ENCODE measurements at places on chromosomes 7 and 10.

DNA sequence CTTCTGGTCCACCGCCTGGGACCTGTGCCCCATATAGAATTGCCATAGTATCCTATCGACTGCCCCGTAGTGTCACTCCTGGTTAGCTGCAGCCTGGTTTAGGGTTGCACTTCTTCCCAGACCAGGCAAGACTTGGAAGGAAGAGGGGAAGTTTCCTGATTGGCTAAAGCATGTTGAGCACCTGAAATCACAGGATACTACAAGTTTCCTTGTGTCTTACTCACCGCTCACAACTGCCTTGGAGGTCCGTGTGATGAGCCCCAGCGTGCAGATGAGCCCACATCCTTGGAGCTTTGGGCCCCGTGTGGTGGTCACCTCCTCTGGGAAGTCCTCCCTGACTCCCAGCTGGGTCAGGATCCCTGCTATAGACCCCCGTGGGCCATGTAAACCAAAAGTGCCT lies 73.9 kb upstream of the GTF2I start:
- no peak for DNase-seq

DNA sequence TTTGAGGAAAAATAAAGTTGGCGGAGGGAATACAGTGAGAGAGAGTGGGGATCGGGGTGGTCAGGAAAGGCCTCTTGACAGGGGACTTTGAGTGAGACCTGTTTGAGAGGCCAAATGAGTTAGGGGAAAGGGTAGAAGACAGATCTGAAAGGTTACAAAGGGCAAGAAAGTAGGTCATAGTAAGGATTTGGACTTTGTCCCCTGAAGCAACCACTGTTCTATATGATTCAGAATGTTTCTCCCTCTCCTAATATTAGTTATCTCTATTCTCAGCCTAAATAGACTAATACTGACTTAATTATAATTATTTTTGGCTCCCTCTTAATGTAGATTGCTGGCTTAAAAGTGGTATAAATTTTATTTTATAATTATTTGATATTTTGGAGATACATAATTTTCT lies 88.0 kb downstream of the CTNNA3 start:
- no peak for DNase-seq

DNA sequence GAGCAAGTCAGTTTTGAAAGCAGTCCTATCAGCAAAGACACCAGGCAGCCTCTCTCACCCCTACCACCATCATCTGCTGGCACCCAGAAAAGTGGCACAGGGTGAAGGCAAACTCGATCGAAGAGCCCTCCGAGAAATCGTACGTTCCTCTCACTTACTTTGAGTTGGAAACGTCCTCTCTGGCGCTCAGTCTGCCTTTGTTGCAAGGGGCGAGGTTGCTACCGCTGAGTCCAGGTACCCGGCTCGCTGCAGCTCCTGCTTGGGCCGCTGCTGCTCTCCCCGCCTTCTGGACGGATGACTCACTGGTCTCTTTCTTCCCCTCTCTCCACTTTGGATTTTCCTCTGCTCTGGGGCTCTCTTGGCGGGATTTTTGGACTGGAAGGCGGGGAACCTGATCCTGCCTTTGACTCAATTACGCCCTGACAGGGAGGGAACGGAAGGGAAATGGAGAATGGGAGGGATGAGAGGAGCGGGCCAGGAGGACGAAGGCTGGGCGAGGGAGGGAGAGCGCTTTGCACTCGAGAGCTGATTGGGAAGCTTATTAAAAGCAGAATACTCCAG lies at the start of gene PTN:
TSS of gene PTN (minus strand) at position 453 of the 561 bp plus-strand sequence. CDS start 88,760 bp downstream, outside the sequence.
- DNase-seq: no peak

- no peak for DNase-seq
These were observed 423.4 kb downstream of the DNAJB6 start for GRCh38 chr7:157760004-157760730.

- DNase-seq: no peak
These were observed 39.7 kb upstream of the ENO4 start for GRCh38 chr10:116809483-116810119.

DNA sequence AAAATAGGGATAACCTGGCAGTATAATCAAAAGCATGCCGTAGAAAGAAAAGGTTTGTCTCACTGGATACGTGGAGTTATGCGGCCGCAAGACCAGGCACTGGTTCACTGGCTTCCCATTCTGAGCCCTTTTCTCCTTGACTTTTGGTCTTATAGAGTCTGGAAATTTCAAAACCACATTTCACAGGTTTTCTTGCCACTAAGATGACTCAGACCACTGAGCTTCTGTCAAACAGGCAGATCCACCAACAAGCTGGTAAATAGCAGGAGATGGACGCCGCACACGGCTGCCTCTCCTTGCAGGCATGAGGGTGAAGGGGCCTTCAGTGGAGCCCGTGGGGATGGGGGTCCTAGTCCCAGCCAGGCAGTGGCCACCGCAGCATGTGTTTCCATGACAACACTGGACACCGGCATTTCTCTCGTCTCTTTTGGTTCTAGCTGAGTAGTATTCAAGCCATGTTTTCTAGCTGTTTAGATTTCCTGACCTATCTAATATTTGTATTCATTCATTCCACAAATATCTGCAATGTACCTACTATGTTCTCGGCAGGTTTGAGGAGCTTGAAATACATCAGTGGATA lies 55.5 kb downstream of the KLF6 start:
- DNase-seq: no peak

- DNase-seq: no peak
These were observed 682 bp downstream of the TBXAS1 start for GRCh38 chr7:139829775-139830117.

GRCh38 chr7:84193747-84194146 lies 842 bp downstream of the SEMA3A start:
- DNase-seq: no peak

- DNase-seq: no peak
These were observed 272.8 kb upstream of the ZNF32 start for GRCh38 chr10:43921478-43921877.

DNA sequence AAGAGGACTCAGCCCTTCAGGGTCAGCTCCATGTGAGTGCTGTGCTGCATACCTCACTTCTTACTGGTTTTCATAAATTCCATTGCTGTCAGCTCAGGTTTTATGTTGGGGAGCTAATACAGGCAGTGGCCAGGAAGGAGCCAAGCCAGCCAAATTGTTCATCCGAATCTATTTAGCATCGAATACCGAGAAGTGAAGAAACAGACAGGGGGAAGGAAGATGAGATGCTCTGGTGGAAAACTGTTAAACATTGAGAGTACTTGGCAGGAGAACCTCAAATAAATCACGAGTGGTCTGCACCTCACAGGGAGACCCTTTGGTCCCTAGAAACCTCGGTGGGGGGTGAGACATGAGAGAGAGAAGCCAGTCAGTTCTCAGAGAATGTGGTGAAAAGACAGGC lies 196.0 kb upstream of the TMEM72 start:
- no peak for DNase-seq

Measured in GM10248 (cell line).